ENCODE measurements at places on chromosomes 2 and 18. TPM values are rescaled to one million over a fixed set of nuclear protein-coding genes. Genes with fewer than 3 reads are reported as not detected.

SLC5A7 gene
- 0.48 TPM for total RNA-seq

MAP3K19 gene
- total RNA-seq = 11.0 TPM

GRCh38 chr2:72995430-72996116, 75.9 kb downstream of the SFXN5 start:
- H3K27ac ChIP-seq = no peak overlapping the region
- DNase-seq = no peak
- H3K27me3 ChIP-seq = no peaks in the 10 kb centered on the region
- H3K4me1 ChIP-seq = no peaks in the 10 kb centered on the region
- H3K36me3 ChIP-seq = no peaks in the 10 kb centered on the region
- no peak overlapping the region for H3K4me3 ChIP-seq

GRCh38 chr2:96317584-96317997, 7.5 kb upstream of the ITPRIPL1 start:
- no peak for DNase-seq
- no peaks in the 10 kb centered on the region for H3K36me3 ChIP-seq
- H3K27me3 ChIP-seq = no peaks in the 10 kb centered on the region
- no peak overlapping the region for H3K27ac ChIP-seq

DNA sequence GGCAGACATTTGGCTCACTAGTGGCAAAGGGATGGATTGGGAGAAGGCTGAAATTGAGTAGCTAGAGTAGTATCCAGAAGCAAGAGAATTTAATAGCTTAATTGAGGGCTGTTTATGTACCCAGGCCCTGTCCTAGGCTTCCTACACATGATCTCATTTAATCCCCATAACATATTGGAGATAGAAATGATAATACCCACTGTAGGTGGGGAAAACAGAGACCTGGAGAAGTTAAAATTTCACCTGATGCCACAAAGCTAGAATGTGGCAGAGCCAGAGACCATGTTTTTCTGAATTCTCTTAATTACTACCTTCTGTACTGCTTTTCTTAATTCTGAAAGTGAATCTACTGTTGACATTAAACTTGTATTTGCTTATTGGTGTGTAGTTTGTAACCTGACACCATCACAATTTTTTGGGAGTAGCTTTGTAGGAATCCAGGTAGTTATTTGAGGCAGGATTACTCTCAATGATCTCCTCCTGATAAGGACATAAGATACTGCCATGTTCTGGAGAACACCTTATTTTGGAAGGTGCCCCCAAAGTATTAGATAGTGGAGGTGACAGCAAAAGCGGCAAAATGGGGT, 42.2 kb downstream of the RAB10 start:
- no peaks in the 10 kb centered on the region for H3K27me3 ChIP-seq
- no peak overlapping the region for H3K27ac ChIP-seq
- DNase-seq = no peak
- H3K4me1 ChIP-seq = no peaks in the 10 kb centered on the region

CD8A gene
- total RNA-seq = 2.8 TPM

DNA sequence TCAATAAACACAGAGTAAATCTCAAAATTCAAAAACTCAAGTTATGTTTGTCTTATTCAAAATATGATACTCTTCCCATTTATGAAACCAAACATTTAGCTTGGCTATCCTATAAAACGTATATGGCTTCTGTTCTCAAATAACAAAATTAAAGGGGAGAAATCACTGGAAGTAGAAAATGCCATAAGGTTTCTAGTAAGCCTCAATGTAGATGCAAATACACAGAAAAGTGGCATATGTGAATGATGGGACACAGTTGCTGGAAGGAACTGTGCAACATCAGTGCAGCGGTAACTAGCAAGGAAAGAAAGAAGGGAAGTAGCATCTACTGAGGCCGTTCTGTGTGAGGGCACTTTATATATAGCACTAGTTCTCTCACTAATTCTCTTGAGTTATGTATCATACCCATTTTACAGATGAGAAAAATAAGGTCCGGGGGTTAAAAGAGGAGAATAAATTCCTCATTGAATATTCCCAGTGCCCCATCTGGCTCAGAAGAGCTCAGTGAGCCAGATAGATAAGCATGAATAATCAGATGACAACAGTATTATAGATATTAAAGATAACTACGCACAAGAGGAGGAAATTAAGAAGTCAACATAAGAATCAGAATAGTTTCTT, 27.2 kb downstream of the NBAS start:
- no peaks in the 10 kb centered on the region for H3K27me3 ChIP-seq
- H3K36me3 ChIP-seq = peaks cover 15% of the 10 kb centered on the region
- no peak for DNase-seq

PSTPIP2 gene
- 14.4 TPM for total RNA-seq

DNA sequence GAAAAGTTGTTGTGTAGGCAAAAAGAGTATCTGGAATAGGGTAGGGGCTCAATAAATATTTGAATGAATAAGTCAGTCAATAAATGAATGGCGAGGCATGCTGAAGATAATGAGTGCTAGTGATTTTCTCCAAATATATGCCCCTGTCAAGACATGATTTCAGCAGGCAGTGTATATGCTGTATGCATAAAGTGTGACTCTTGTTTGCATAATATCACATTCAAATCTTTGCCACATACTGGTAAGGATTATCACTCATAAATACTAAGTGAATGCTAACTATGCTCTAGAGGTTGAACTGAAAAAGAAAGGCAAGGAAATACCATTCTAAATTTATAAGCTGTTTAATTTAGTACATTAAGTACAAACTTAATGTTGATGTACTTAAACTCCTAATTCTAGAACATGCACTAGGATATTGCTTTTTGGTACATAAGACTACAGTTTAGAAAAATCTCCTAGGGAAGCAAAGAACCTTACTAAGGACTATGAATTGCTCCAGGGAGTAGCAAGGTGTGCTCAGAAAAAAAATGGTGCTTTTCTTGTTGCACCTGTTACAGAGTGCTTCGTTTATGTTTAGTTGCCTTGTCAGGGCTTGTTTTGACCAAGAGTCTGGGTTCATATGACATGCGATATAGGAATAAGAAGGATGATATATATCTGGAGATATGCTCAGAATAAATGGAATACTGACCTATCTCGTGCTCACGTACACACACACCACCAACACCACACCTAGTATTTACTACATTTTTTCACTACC, 224.0 kb upstream of the TANK start:
- no peak overlapping the region for H3K27ac ChIP-seq
- no peaks in the 10 kb centered on the region for H3K36me3 ChIP-seq
- DNase-seq = no peak

GRCh38 chr2:5759949-5760348, 67.8 kb downstream of the SOX11 start:
- H3K27me3 ChIP-seq = no peaks in the 10 kb centered on the region
- DNase-seq = no peak
- H3K4me3 ChIP-seq = no peak overlapping the region
- no peaks in the 10 kb centered on the region for H3K36me3 ChIP-seq
- no peaks in the 10 kb centered on the region for H3K4me1 ChIP-seq
- H3K27ac ChIP-seq = no peak overlapping the region

LYPD6 gene
- total RNA-seq = 6.3 TPM

DNA sequence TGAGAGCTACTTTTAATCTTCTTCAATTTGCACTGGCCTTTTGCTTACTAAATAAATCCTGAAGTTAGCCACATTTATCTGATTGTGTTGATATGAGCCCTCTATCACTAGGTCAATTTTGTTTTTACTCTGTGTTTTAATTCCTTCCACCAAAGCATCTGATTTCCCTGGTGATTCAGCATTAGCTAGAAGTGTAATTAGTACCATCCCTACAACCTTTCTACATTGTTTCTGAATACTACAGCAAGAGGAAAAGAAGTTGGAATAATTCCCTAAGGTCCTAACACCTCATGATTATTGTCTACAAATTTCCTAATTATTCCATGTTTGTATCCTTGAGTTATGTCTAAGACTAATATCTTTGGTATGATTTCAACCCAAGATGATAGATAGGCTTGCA, 1093.6 kb downstream of the SUCLG1 start:
- H3K4me1 ChIP-seq = no peaks in the 10 kb centered on the region
- no peaks in the 10 kb centered on the region for H3K27me3 ChIP-seq
- H3K27ac ChIP-seq = no peak overlapping the region

ATP6V1C2 gene
- total RNA-seq = 0.55 TPM

- peak; percentile 67 for DNase-seq
- peak overlapping the region; percentile 97 for H3K27ac ChIP-seq
- peak overlapping the region; percentile 87 for H3K4me3 ChIP-seq
- H3K27me3 ChIP-seq = no peaks in the 10 kb centered on the region
These were observed 797 bp downstream of the CTIF start for GRCh38 chr18:48539406-48540250.

ASPRV1 gene
- total RNA-seq = 2.9 TPM

DNA sequence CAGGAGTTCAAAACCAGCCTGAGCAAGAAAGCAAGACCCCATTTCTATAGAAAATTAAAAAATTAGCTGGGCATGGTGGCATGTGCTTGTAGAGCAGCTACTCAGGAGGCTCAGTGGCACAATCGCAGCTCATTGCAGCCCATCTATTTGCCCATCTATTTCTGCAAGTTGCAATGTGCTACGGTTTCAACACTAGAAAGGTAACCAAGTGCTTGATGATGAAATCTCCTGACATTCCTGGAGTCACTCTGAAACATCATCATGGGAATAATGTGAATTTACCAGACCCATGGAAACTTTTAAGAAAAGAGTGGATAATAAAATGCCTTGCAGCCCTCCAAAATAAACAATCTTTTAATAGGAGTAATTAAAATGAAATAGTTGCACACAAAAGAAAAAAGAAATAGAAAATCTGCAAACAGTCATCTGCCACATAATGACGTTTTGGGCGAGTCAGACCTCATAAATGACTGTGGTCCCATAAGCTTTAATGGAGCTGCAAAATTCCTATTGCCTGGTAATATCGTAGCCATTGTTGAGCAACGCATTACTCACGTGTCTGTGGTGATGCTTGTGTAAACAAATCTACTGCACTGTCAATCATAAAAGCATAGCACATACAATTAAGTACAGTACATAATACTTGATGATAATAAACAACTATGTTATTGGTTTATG, 46.6 kb upstream of the AMMECR1L start:
- DNase-seq = peak; percentile 72
- H3K36me3 ChIP-seq = no peaks in the 10 kb centered on the region
- H3K27me3 ChIP-seq = no peaks in the 10 kb centered on the region
- no peaks in the 10 kb centered on the region for H3K4me1 ChIP-seq

DNA sequence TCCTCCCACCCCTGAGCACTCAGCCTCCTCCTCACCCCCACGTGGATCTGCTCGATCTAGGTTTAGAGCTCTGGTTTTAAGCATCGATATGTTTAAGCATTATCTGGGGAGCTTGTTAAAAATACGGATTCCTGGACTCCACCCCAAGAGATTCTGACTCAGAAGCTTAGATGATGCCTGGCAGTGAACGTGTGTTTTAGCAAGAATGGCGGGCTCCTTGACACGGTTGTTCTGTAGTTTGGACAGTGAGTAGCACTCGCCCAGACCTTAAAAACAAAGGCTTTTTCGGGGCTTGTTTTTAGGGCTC, 47.3 kb downstream of the LDLRAD4 start:
- H3K27me3 ChIP-seq = no peaks in the 10 kb centered on the region
- peak overlapping the region; percentile 67 for H3K27ac ChIP-seq
- no peaks in the 10 kb centered on the region for H3K36me3 ChIP-seq
- no peak for DNase-seq
- peaks cover 58% of the 10 kb centered on the region for H3K4me1 ChIP-seq
- H3K4me3 ChIP-seq = no peak overlapping the region

FAM124B gene
- total RNA-seq = 1.6 TPM

DNA sequence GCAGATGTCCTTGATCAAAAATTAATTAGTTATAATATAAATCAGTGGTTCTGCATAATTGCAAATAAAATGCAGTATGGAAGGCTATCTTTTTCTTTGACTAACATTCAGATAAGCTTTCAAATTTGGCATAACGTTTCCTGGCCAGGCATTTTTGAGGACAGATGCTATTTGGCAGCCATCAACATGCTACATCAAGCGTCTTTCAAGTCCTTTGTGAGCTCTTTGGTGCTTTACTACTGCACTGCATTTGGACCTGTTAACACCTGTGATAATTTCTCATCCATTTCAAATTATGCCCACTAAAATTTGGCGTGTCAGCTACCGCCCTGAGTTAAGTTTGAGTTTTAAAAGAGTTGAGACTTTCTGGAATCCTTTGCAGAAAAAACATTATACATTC, 545.7 kb downstream of the STK39 start:
- no peak overlapping the region for H3K4me3 ChIP-seq
- no peaks in the 10 kb centered on the region for H3K4me1 ChIP-seq

MEP1B gene
- total RNA-seq = not detected
